Thymus (tissue), 14 donors: ENCODE measurements at places on chromosomes 2 and 18.
A peak's percentile ranks its signal among the peaks of the same experiment; 100 is the strongest.

- no peak for DNase-seq
These were observed 18.3 kb upstream of the EPAS1 start for GRCh38 chr2:46278952-46279351.

- DNase-seq: no peak
These were observed 144.4 kb upstream of the TWIST2 start for GRCh38 chr2:238703436-238703835.

GRCh38 chr18:70672581-70672980 lies 383.7 kb downstream of the SOCS6 start:
- no peak for DNase-seq

DNA sequence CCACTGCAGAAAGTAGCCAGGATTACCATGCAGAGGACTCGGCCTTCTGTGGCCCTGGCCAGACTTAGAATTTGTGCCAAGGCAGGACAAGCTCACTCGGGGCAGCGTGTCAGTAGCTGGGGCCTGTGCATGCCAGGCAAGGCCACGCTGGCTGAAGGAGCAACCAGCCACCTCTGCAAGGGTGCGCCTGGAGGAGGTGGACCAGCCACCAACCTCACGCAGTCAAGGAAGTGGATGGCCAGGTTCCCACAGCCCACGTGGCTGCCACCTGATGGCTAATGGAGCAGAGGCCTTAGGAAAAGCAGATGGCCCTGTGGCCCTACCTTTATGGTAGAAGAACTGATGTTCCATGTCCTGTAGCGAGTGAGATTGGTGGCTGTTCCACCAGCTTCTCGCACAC lies 107.9 kb downstream of the CCDC74A start:
- DNase-seq: no peak

GRCh38 chr2:215598376-215598975 lies 162.6 kb upstream of the FN1 start:
- DNase-seq: no peak

DNA sequence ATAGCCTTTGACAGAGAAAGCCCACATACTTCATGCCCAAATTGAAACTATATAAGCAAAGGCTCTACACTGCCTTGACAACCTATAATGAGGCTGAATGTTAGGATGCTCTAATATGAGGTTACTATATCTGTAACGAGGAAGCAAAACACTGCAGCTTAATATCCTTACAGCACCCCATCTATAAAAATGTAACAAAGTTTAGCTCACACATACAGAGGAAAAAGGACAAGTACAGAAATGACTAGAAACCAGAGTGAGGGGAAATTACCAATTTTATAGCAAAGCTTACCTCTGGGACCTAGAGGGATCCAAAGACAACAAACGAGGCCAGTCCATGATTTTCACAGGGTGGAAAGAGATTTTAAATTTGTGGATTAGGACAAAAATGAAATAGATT lies 138.5 kb downstream of the COL4A4 start:
- DNase-seq: no peak

- DNase-seq: no peak
These were observed 28.5 kb downstream of the SLC66A2 start for GRCh38 chr18:79922971-79923411.

DNA sequence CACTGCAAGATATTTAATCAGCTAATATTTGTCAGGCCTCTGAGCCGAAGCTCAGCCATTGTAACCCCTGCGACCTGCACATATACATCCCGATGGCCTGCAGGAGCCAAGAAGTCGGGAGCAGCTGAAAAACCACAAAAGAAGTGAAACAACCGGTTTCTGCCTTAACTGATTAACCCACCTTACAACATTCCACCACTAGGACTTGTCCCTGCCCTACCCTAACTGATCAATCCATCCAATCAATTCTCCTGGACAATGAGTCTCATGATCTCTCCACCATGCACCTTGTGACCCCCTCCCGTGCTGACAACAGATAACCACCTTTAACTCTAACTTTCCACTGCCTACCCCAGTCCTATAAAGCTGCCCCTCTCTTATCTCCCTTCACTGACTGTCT lies 945.4 kb upstream of the GYPC start:
- DNase-seq: no peak

DNA sequence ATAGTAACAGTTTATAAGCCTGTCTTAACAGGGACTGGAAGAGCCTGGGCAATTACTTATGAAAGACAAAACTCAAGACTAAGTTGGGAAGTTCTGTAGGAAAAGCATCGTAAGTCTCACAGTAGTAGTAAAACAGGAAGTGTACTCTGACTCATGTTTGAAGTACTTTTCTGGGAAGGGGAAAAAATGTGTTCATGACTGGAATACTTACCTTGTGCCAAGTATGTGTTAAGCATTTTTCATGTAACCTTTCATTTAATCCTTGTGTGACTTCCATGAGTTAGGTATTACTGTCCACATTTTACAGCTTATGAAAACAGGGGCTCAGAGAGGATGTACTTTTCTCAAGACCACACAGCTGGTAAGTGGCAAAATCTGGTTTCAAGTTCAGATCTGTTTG lies 13.7 kb upstream of the SKOR2 start:
- DNase-seq: no peak

DNA sequence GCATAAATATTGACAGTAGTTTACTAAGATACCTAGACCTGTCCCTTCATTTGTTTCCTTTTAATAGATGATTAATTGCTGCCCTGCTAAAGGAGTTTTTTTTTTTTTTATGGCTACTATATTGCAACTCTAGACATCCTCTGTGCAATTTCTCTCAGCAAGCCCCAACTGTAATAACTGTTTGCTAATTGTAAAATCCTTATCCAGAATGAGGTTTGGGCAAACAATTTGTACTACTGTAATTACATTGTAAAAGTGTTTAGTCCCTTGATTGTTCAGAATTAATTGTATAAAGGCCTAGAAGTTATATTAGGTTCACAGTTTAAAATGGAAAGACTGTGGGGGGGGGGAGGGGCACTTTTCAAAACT lies 3.7 kb upstream of the MEIS1 start:
- DNase-seq: no peak

DNA sequence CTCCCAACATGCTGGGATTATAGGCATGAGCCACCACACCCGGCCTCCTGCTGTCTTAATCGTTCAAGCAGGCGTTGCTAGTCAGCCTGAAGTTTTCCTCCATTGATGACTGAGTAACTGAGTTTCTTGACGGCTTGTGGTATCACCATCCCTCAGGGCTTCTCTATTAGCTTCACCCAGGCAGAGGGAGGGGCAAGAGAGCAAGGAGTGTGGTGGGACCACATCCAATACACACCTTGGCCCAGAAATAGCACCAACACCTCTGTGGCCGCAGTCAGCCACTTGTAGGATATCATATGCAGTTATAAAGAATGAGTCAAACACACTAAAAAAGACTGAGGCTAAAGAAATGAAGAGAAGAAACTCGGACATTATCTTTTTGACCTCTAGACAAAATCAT lies 1009.4 kb upstream of the CELF4 start:
- no peak for DNase-seq

GRCh38 chr18:49491534-49491856 lies 4.5 kb upstream of the C18orf32 start:
- DNase-seq: no peak

DNA sequence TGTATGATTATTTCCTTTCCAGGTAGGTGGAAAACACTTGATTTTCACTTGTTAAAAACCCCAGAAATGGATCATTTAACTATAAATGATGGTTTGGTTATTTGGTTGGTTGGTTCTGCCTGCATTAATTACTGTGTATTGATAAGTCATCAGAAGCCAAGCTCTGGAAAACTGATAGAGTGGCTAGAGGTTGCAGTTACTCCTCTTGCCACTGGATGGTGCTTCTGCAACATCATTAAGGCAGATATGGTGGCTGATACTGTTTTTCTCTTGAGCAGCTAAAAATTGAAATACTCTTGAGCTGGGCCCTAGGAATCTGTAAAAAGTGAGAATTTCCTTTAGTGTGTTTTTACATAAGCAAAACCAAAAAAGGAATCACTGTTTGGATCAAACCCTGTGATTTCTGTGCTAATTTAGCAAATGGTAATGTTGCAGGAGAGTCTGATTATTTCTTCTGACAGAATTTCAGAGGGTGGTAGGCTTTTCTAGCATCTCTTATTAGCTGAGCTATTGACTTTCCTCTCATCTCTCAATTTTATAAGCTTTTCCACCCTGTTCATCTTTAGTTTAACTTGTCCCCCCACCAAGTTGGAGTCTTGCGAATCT lies 54.3 kb downstream of the RAB10 start:
- DNase-seq: no peak

GRCh38 chr2:238816291-238816690 lies 31.6 kb upstream of the TWIST2 start:
- DNase-seq: no peak

- DNase-seq: no peak
These were observed 25.7 kb upstream of the PTPN4 start for GRCh38 chr2:119734047-119734446.

DNA sequence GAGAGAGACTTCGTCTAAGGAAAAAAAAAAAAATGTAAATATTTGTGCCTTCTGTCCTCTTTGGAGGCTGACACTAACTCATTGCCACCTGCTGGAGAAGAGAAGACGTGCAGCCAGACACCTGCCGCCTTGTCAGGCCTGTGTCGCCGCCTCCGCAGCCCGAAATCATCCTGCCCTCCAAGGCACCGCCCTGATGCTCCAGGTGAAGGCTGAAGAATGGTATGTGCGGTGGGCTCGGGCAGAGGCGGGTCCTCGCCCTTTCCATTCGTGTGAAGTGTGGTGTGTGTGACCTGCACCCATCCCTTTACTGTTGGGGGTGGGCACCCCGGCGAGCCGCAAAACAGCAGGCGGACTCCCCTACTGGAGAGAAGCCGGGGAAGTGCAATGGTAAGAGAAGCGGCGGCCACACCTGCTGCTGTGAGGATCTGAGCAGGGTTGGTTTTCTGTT lies 60.4 kb downstream of the FAM161A start:
- peak; percentile 59 for DNase-seq

GRCh38 chr2:227185615-227186232 lies 21.3 kb downstream of the COL4A3 start:
- no peak for DNase-seq

- DNase-seq: no peak
These were observed 95.2 kb upstream of the KLF7 start for GRCh38 chr2:207260947-207261346.

GRCh38 chr2:46258937-46259776 lies 38.0 kb upstream of the EPAS1 start:
- no peak for DNase-seq

GRCh38 chr18:75358928-75359327 lies 68.6 kb downstream of the SMIM21 start:
- no peak for DNase-seq

DNA sequence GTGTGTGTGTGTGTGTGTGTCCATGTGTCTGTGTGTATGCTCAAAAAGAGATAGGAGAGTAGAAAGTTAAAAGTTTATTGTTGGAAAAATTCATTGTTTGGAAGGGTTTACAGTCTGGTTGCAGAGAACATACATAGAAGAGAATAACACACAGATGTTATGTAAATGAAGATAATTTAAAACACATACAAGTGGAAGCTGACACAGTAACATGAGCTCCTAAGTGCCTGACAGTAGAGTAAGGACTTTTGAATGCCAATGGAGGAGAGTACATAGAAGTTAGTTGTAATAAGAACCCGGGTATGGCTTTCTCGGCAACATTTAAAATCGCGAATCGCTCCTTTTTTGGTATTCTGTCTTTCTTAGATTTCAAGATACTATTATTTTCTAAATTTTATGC lies 137.0 kb upstream of the FANCL start:
- DNase-seq: no peak

GRCh38 chr2:127911737-127912136 lies 26.0 kb upstream of the AMMECR1L start:
- no peak for DNase-seq

DNA sequence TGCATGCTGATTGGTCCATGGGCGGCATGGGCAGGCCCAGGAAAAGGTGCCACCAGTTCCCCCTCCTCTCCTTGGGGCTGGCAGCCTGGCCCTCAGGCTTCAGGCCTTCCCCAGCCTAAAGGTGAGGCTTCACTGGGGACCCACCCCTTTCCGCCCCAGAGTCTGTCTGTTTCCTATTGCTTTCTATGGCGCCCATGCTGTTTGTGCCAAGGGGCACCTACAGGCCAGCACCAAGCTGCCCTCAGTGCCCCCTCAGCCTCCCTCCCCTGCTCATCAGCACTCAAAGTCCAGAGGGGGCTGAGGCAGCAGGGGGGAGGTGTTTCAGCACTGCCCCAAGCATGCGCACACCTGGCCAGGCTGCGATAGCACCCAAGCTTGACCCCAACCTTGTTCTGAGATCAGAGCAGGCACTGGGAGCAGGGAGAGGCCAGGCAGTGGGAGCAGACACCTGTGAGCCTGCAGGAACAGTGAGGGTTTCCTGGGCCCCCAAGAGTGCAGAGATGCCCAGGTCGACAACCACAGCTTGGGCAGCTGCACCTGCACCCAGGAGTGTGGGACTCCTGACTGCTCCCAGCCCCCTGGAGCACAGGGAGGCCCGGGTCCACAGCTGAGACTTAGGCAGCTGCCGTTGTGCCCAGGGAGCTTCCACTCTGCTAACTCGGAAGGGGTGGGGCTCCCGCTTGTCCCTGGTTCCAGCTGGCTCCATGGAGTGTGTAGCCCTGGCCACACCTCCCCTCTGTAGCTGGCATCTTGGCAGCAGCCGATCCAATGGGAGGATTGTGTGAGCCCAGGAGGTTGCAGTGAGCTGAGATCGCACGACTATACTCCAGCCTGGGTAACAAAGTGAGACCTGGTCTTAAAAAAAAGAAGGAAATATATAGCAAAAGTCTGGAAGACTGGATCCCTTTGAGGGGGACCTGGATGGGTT lies 69.1 kb downstream of the NCAPH start:
- no peak for DNase-seq

- DNase-seq: no peak
These were observed 284.5 kb downstream of the SS18 start for GRCh38 chr18:25805939-25806338.

GRCh38 chr2:166841152-166841551 lies 47.1 kb upstream of the XIRP2 start:
- DNase-seq: no peak

GRCh38 chr2:237235383-237236095 lies 149.8 kb downstream of the COPS8 start:
- DNase-seq: no peak

- DNase-seq: no peak
These were observed 458.7 kb upstream of the GCFC2 start for GRCh38 chr2:76169276-76170008.

GRCh38 chr2:235002198-235003095 lies 50.6 kb downstream of the SH3BP4 start:
- no peak for DNase-seq
